ENCODE measurements at places on chromosomes 7 and 10.

GRCh38 chr7:140593672-140593982, 47.0 kb downstream of the DENND2A start:
- no peak for DNase-seq

GRCh38 chr7:41030673-41031072, 672.2 kb downstream of the INHBA start:
- no peak for DNase-seq

DNA sequence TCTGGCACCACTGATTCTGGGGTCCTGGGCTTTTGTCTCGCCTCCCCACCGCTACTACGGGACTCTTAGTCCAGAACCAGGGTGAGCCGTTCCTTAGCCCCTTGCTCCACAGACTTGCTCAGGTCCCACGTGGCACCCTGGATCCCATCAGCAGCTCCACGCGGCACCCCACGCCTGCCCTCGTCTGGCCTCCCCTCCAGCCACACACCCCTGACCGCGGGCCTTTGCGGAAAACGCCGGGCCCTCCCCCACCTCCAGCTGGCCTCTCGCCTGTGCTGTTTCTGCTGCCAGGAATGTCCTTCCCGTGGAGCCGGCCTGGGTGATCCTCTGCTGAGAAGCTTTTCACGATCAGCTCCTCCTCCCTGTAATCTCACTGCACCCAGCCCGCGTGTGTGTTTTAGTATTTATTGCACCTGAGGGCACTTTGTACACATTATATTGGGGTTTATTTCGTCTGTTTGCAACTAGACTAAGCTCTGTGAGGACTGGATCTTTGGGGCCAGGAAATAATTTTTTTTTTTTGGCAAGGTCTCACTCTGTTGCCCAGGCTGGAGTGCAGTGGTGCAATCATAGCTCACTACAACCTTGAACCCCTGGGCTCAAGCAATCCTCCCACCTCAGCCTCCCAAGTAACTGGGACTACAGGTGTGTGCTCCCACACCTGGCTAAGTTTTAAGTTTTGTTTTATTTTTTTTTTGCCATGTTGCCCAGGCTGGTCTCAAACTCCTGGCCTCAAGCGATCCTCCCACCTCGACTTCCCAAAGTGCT, 10.5 kb upstream of the TTYH3 start:
- DNase-seq = no peak

DNA sequence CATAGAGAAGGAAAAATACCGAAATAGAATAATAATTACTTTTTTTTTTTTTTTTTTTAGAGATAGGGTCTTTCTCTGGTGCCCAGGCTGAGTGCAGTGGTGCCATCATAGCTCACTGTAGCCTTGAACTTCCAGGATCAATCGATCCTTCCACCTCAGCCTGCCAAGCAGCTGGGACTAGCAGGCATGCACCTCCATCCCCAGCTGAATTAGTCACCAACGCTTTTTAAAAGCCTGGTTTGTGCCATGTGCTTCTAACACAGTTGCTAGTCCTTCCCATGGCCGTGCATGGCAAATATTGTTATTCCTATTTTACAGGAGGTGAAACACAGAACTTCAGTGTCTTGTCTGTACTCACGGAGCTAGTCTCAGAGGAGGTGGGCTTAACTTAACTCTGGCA, 23.2 kb downstream of the LYZL2 start:
- DNase-seq = no peak

- DNase-seq = no peak
Observed at GRCh38 chr7:118346748-118347147, 122.2 kb downstream of the ANKRD7 start.

- no peak for DNase-seq
Observed at GRCh38 chr7:128263420-128263819, 22.3 kb downstream of the LEP start.

DNA sequence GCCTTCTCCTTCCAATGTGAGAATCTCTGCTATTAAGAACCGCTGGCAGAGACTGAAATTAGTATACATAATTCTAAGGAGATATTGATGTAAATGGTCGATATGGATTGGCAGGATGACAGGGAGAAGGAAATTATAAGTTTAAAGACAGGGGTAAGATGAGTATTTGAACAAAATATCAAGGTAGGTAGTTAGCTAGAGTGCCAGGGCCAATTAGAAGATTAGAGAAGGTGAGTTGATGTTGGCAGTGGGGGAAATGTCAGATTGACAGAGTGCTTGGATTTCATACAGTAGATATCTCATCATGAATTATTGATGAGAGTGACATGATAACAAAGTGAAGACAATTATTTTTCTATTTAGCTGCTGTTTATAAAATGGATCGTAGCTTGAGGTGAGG, 74.1 kb downstream of the BTRC start:
- DNase-seq = no peak

Data from CD4-positive, alpha-beta T cell treated with Interleukin-1 beta for 1 hour (primary cell).